ENCODE measurements at places on chromosomes 4 and X. TPM values are rescaled to one million over a fixed set of nuclear protein-coding genes. Genes with fewer than 3 reads are reported as not detected.

The MAP9 gene
- total RNA-seq: 4.4 TPM

The CXCL5 gene
- not detected for total RNA-seq

The EGFL6 gene
- total RNA-seq: not detected

The ABHD18 gene
- 13.7 TPM for total RNA-seq

DNA sequence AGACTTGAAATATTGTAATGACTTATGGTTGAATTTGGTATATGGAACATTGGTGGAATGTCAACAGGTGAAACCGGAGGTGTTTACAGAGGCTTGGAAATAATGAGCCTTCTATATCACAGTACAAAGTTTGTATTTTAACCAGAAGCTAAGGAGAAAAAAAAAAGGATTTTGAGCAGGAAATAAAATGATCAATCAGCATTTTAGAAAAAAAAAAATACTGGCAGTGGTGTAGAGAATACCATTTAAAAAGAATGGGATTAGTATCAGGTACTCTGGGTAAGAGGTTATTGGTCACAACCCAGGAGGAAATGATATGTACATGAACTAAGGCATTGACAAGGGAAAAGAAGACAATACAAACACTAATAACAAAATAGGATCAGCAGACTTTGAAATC is 587.1 kb upstream of the HTR2C start:
- no peaks in the 10 kb centered on the region for H3K36me3 ChIP-seq
- no peak overlapping the region for H3K27ac ChIP-seq
- H3K27me3 ChIP-seq: no peaks in the 10 kb centered on the region
- no peak overlapping the region for H3K4me3 ChIP-seq
- H3K4me1 ChIP-seq: no peaks in the 10 kb centered on the region

DNA sequence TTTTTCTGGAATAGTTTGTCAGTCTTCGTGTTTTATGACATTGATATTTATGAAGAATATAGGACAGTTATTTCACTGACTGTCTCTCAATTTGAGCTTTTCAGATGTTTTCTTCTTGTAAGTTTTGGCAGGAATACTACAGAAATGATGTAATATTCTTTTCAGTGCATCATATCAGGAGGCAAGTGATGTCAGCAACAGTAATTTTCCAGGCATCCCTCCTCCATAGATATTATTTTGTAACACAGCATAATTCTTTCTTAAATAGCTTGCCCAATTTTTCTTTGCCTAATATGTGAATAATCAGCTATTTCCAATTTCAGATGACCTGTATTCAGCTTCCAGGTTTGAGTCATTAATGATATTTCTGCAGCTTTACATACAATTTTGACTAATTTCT is 211.1 kb downstream of the ADGRL3 start:
- no peaks in the 10 kb centered on the region for H3K4me1 ChIP-seq
- H3K27me3 ChIP-seq: no peaks in the 10 kb centered on the region
- no peak overlapping the region for H3K4me3 ChIP-seq
- no peak overlapping the region for H3K27ac ChIP-seq
- DNase-seq: no peak

- H3K4me3 ChIP-seq: no peak overlapping the region
- H3K27me3 ChIP-seq: no peaks in the 10 kb centered on the region
- H3K36me3 ChIP-seq: no peaks in the 10 kb centered on the region
- no peaks in the 10 kb centered on the region for H3K4me1 ChIP-seq
- H3K27ac ChIP-seq: no peak overlapping the region
Measured at GRCh38 chr4:159017323-159018026, 85.4 kb upstream of the RAPGEF2 start.

DNA sequence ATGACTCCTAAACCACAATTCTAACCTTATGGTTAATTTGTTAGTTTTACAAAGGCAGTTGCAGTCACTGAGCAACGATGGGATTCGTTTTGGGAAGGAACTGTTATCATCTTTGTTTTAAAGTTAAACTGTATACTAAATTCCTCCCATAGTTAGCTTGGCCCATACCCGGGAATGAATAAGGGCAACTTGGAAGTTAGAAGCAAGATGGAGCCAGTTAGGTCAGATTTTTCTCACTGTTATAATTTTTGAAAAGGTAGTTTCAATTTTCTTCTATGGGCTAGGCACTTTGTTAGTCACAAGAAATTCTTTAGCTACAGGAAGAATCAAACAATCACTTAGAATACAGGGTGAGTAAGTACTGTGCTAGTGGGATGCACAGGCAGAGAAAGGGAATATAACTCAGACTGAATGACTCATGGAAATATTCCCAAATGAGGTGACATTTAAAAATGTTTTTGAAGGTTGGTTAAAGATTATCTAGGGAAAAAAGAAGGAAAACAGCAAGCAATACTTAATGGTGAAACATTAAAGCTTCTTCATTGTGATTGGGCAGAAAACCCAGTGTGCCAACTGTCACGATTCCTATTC is 153.6 kb downstream of the MAGEB17 start:
- no peak overlapping the region for H3K27ac ChIP-seq
- DNase-seq: no peak
- no peak overlapping the region for H3K4me3 ChIP-seq
- no peaks in the 10 kb centered on the region for H3K4me1 ChIP-seq
- H3K36me3 ChIP-seq: no peaks in the 10 kb centered on the region
